ENCODE measurements at places on chromosomes 3 and 15.

DNA sequence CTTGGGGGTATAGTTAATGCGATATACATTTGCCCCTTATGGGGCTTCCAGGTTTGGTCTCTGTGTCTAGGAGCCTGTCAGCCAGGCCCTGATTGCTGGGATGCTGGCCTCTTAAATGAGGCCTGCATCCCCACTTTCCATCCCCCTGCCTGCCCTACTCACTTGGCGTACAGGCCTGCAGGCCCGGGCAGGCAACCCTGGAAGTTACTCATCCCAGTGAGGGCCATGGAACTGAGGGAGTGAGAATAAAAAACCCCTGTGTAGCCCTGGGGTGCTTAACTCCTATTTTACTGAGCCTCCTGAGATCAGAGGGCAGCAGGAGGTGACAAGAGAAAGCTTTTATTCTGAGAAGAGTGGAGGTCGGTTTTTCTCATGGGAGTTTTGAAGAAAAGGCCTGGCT is 2.0 kb downstream of the DISP2 start:
- no peak for DNase-seq

DNA sequence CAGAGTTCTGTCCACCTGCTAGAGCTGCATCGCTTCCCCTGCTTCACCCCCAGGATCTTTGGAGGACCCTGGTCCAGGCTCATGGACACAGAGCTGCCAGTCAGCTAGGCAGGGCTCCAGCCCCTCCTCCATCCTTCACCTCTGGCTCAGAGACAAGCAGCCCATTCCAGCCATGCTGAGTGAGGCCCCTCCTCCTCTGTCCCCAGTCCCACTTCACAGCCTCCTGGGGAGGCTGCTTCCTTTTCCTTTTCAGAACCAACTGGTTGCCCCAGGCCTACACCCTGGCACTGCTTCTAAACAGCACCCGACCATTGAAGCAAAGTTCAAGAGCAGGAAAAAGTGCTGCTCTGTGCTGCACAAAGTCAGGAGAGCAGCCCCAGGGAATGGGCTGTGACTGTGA is 22.2 kb downstream of the IQSEC1 start:
- no peak for DNase-seq

GRCh38 chr15:65056868-65057548 is 10.8 kb downstream of the RASL12 start:
- DNase-seq: no peak

- DNase-seq: peak; percentile 6
Observed at GRCh38 chr15:79896131-79896633, 632 bp downstream of the MTHFS start.

DNA sequence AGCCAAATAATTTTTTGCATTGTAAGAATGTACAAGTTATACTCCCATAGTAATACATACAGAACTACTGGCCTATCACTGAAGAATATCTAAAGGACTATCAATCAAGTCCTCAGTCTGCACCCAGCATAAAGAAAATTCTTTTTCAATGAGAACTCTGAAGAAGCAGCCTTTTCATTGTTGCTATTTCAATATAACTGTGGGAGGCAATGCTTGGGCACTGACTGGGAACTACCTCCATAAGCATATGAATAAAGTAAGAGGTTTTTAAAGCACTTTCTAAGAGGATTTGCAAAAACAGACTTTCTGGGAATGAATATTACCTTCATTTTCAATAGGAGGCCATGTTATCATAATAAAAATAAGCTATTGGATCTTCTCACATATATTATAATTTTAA is 24.6 kb upstream of the NECTIN3 start:
- no peak for DNase-seq

DNA sequence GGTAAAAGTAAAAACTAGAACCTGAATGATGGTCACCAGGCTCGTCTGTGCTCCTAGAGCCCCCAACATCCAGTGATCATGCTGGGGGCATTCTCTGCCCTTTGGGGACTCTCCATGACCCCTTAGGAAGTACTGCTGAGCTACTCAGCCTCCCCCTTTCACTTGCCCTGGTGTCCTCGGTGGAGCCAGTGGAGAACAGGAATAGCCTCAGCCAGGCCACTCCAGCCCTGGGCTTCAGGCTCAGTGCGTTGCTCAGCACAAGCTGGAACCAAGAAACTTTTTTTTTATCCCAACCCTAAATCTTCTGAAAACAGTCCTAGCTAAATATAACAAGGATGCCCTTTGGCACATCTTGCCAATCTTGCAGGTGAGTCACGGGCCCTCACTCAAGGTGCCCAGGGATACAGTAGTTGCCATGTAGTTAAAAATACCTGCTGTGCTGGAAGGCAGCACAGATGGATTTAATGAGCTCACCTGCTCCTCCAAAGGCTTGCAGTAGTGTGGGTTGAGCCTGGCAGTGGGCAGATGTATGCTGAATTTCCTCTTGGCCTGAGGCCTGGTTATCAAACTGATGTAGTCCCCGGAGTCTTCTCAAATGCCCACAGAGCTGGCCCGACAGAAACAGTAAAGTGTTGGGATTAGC is 46.9 kb upstream of the TMEM158 start:
- no peak for DNase-seq

DNA sequence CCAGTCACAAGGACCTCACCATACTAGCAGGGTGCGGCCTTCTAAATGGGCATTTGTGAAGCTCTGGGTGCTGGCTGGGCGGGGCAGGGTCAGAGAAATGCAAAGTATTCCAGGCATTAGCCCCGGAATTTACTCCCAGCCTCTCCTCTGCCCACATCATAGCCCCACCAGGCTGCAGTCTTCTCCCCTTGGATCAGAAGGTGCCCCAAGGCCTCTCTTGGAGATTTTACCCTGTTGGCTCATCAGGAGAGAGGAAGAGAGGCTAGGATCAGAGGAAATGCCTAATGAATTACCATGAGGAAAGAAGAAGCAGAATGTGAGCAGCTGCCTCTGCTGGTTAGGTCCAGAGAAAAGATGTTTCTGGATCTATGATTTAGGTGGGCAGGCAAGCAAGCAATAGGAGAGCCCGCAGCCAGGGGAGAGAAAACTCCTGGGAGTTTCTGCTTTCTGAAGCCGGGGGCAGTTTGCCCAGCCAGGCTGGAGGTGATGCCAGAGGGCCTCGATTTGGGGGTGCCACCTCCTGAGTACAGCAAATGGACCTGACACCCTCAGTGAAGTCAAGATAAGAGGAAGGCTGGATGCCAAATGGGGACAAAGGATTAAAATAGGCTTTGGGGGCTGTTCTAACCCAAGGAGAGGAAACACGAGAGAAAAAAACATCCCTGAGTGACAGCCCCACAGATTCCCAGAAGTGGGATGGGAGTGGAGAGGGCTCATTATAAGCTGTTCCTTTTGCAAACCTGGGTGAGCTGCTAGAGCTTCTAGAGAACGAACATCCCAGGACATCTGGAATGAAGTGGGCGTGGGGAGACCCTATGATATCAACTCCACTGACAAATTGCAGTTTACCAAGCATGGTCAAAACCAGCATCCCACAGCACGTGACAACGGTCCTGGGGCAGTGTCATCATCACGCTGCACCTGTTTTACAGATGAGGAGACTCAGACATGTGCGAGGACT is 65.4 kb downstream of the BDH1 start:
- DNase-seq: no peak

GRCh38 chr3:146163584-146163983 is 2.6 kb upstream of the PLOD2 start:
- no peak for DNase-seq

- DNase-seq: no peak
Observed at GRCh38 chr3:151156618-151157216, 46.3 kb downstream of the GPR171 start.

DNA sequence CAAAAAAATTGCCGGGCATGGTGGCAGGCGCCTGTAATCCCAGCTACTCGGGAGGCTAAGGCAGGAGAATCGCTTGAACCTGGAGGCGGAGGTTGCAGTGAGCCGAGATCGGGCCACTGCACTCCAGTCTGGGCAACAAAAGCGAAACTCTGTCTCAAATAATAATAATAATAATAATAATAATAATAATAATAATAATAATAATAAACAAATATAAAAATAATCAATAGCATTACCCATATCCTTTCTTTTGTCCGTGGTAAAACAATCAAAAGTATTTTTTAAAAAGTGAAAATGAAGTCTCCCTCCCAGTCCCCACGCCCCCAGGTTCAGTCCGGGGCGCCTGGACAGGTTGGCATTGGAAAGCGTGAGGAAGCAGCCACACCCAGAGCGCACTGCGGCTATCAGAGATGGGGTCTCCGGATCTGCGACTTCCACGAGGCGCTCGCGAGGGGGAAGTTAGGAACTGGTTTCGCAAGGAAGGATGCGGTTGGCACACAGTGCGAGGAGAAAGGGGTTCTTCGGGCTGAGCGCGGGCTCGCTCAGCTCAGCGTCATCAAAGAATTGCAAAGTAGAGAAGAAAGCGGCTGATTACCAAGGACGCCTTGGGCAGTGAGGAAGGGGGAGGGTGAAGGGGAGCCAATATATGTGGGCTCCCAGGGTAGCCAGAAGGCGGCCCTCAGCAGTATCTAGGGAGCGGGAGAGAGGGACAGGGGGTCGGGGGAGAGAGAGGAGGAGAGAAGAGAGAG is 69.5 kb upstream of the EPHB3 start:
- no peak for DNase-seq

- DNase-seq: peak; percentile 38
Observed at GRCh38 chr3:71724584-71725270, 475 bp downstream of the EIF4E3 start.

DNA sequence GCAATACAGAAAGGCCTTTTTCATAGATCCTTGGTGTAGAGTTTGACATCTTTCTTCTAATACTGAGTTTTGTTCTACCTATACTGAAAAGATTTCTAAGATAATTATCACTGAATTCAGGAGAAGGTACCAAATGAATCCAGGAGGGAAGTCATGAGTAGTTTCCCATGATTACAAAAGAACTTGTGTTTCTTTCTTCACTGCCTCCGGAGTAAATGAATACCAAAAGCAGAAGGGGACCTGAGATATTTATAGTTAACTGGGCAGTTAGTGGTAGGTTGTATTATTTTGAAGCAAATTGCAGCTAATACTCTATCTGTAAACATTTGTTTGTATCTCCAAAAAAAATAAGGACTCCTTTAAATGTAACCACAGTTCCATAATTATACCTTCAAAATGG is 175.4 kb downstream of the SUCNR1 start:
- no peak for DNase-seq

Measured in GM19239 (cell line).